ENCODE measurements at places on chromosomes 7 and 10. TPM values are rescaled to one million over a fixed set of nuclear protein-coding genes. Genes with fewer than 3 reads are reported as not detected.

ATOH7 gene
- total RNA-seq = not detected

FAM25G gene
- not detected for total RNA-seq

RNF32 gene
- 0.59 TPM for total RNA-seq

CLEC5A gene
- 0.74 TPM for total RNA-seq

FEZF1 gene
- total RNA-seq = not detected

DNA sequence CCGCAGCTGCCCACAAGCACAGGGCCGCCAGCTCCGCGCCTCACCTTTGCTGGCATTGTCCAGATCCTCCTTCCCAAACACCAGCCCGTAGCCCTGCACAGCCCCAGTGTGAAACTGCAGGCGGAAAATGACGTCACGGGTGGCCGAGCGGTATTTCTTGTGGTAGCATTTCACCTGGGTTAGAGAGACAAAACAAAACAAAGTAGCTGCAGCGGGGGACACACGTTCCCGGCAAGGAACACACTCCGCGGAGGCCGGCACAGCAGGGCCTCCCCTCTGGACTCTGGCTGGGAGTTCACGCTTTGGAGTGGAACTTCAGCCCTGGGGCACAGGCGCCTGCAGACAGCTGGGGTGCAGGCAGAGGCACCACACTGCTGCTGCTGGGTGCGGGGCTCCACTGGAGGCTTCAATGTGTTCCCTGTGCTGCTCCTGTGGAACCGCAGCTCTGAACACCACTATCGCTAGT is 181.1 kb downstream of the TNS3 start:
- DNase-seq = no peak

DNA sequence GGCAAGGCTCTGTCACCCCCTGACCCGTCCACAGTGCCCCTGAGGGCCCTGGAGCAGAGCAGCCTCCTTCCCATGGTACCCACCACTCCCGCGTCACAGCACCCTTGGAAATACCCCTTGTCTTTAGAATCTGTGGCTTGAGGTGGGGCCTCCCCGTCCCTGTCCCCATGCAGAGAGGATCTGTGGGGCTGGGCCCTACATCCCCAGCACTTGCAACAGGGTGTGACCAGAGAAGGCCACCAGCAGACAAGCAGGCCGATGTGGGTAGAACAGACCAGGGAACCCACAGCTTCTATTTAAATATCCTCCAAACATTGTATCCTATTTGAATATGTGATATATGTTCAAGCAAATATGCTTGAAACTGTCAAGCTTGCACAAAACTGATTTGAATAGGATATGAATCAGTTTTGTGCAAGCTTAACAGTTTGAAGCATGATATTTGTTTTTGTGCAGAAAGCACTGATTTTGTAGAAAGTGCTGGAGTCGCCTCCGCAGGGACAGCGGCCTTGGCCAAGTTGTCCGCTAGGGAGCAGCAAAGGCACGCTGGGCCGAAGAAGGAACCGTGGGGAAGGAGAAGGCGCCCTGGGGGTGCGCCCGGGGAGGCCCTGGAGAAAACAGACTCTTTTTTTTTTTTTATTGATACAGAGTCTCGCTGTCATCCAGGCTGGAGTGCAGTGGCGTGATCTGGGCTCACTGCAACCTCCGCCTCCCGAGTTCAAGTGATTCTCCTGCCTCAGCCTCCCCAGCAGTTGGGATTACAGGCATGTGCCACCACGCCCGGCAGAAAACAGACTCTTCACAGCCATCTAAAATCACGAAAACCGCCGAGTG is 2.2 kb downstream of the CFAP46 start:
- DNase-seq = no peak

DNA sequence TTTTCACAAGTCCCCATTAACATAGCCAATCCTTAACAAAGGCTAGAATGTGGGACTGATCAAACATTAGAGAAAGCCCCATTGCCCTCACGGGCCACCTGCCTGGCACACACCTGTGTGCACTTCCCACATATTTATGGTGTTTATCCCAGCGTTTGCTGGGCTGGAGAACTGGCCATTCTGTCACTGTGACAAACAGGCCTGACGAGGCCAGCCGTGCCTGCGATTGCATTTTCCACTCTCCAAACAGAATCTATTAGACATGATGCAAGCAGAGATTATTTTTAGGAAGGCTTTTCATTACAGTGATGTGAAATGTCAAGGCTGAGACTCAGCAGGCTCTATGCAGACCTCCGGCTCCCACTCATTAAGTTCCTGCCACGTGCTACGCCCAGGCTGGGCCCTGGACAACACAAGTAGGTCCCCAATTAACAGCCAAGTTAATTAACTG is 20.4 kb downstream of the PTPRN2 start:
- DNase-seq = no peak

DNA sequence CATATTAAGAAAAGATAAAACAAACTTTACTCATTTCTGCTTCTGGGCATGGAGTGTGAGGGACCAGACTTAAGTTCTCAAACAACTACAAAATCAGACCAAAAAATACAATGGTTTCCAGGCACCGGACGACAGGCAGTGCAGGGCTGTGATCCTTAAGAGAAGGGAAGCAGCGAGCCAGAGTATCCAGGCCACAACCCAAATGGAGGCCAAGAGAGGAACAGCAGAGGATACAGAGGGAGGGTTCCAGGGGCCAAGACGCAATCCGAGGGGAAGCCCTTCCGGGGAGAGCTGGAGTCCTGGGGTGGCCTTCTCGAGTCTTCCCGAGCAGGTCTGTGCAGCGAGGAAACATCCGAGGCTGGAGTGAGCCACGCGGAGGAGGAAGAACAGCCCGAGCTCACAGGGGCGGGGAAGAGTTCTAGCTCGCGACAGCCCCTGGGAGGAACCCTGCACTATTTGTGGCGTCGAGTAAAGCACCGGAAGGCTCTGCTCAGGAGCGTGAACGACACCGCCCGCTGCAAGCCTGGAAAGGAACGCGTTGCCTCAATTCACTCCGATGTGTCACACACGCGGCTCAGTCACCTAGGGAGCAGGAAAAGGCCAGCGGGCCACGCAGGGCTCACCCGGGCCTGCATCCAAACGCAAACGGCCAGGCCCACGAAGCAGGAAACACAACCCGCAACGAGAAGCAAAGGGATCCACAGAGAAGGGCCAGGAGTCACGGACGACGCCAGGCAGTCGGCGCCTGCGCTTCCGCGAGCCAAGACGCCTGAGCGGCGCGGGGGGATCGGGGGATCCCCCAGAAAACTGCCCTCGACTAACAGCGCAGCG is 933 bp upstream of the RNF32 start:
- DNase-seq = peak; percentile 49

- DNase-seq = no peak
Measured at GRCh38 chr7:44622342-44623151, 16.1 kb downstream of the OGDH start.

DNA sequence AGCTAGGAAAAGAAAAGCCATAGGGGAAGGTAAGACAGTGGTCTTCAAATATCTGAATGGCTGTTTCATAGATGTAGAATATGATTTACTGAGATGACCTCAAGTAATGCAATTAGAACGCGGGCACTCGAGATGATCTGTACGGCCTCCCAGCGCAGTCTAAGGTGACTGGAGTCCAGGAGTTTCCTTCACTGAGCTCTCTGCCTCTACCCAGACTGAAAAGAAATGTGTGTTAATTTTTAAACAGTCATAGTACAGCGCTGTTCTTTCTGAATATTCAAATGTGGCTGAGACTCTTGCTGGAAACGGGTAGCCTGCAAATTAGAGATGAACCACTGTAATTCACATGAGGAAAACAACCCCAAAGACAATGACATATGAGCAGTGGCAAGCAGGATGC is 562.4 kb upstream of the AUTS2 start:
- DNase-seq = no peak

Data from right cardiac atrium (tissue), 5 donors.